ENCODE measurements at places on chromosomes 11 and 22.

DNA sequence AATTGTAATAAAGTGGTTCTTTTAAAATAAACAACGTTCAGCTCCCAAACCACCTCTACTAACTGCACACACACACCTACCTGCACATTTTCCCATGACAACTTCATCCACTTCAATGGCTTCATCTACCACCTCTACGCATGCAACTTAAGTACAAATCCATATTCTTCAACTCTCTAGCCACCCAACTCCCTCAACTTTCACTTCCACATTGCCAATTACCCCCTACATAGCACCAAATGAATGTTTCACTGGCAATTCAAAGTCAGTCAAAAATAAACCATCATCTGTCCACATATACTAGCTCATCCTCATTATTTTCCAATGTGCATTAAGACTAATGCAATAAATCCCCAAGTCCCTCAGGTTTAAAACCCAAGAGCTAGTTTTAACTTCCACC, 50.7 kb upstream of the ARHGAP32 start:
- DNase-seq, result no peak

DNA sequence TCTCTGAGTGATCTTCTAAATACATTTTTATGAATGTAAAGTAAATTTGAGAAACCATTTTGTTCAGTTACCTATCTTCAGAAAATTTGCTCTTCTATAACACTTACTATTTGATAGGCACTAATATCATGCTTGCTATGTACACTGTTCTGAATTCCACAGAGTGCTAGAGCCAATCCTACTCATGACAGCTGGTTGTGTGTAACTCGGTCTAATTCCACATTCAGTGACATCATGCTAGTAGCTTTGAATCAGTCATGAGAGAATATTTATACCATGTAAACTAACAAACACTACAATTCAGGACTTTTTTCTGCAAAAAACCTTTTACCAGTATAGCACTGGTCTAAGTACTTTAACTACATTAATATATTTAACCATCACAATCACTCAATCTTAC, 902.9 kb downstream of the DLG2 start:
- no peak for DNase-seq

DNA sequence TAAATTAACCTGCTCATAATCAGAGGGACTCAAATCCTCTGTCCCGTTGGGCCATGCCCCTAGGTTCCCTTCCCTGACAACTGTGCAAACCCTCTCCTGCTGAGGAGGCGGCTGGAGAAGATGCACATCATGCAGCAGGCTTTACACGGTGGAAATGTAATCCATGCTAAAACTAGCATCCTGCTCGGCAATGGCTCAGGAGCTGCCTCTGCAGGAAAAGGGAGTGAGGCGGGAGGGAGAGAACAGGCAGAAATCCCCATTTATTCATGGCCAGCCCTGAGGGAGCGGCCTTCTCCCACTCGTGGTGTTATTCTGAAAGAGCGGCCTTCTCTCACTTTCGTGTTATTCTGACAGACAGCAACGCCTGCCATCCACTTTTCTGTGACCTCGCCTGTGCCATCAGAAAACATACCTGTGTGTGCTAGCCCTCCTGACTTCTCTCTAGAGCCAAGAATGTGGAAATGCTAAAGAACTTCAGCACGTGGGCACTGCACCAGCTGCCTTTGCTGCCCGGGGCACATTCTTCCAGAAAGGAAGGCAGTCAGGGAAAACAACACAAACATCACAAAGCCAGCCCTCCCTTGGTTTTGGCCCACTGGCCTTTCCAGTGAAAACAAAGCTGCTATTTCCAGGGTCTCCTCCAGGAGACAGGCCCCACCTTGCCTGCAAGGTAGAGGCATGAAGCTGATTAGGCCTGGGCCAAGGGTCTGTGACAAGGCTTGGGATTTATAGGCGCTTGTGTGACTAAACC, 62.9 kb upstream of the BID start:
- no peak for DNase-seq

- DNase-seq, result no peak
Measured at GRCh38 chr11:128497061-128497775, 90.1 kb downstream of the ETS1 start.

DNA sequence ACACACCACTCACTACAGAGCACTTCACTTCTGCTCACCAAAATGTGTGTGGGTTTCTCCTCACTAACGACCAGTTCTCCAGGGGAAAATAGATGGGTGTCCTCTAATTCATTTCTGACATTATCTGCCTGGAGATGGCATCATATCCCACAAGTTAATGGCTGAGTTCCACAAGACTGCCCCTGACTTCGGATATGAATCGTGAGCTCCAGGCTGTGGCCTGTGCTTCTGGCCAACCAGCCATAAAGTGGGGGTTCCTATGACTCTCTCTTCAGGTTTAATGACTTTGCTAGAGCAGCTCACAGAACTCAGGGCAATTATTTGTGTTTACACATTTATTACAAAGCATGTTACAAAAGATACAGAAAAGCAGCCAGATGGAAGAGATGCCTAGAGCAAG, 113.0 kb upstream of the SYT13 start:
- DNase-seq, result no peak

- DNase-seq, result no peak
Measured at GRCh38 chr11:130413405-130414106, 14.9 kb downstream of the ADAMTS8 start.

- no peak for DNase-seq
Measured at GRCh38 chr11:108871152-108871551, 206.3 kb downstream of the DDX10 start.

DNA sequence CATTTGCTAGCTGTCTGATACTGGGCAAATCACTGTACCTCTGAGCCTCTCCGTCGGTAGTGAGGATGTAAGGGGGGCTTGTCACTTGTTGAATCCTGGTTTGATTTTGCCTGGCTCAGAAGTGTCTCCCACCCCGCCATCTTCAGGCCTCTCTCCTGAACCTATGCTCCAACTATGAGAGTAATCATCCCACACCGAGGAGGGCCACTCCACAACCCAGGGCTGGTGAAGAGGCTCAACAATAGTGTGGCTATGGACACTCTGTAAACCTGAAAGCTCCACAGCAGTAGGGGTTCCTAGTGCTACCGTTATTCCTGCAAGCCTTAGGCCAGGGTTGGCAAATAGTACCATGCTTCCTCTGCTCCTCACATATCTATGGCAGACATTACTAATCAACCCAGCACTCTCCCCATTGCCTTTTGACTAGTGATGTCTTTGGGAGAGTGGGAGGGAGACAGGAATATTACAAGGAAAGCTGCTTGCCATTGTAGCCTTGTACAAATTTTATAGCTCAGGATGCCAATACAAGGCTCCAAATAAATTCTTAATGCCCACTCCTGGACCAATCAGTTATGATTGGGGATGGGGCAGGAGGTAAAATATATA, 134.0 kb upstream of the TEAD1 start:
- no peak for DNase-seq

GRCh38 chr11:1967641-1968225, 20.6 kb downstream of the MRPL23 start:
- no peak for DNase-seq

DNA sequence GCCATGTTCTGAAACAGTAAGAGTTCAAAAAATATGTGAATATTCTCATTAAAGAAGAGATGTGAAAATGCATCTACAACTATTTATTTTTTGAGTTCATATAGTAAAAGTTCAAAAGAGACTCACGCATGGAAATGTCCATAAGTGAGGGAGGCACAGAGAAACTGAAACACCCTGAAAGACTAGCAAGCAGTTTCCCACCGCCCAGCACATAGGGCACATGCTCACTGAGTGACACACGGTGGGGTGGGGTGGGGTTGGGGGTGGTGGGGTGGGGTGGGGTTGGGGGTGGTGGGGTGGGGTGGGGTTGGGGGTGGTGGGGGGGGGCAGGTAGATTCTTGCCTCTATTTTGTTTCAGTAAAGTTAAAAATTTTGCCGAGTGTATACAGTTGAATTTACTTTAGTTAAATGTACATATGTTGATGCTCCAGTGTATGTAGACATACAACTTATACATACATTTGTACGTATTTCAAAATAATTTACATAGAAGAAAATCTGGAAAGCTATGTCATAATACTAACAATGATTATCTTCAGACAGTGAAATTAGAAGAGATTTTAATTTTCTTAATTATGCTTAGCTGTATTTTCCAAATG, 6.3 kb downstream of the CCDC34 start:
- no peak for DNase-seq

DNA sequence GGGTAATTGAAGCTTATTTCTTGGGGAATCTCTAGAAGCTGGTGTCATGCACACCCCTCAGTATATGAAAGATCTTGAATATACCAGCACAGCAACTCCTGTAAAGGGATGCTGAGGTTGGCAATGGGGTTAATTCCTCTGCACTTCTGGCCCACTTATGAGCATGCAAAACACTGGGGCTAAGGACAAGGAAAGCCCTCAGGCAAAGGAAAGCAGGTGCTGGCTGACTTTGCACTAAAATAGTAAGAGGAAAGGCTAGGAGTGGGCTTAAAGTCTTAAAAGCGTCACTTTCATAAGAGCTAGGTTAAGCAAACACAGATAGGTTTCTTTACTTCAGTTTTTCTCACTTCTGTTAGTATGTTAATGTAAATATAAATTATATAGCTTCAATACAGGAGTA, 572.6 kb upstream of the LUZP2 start:
- DNase-seq, result no peak

GRCh38 chr11:64245401-64245796, 1.3 kb downstream of the PPP1R14B start:
- DNase-seq, result no peak

GRCh38 chr11:122157653-122158161, 41.7 kb upstream of the BLID start:
- DNase-seq, result no peak

DNA sequence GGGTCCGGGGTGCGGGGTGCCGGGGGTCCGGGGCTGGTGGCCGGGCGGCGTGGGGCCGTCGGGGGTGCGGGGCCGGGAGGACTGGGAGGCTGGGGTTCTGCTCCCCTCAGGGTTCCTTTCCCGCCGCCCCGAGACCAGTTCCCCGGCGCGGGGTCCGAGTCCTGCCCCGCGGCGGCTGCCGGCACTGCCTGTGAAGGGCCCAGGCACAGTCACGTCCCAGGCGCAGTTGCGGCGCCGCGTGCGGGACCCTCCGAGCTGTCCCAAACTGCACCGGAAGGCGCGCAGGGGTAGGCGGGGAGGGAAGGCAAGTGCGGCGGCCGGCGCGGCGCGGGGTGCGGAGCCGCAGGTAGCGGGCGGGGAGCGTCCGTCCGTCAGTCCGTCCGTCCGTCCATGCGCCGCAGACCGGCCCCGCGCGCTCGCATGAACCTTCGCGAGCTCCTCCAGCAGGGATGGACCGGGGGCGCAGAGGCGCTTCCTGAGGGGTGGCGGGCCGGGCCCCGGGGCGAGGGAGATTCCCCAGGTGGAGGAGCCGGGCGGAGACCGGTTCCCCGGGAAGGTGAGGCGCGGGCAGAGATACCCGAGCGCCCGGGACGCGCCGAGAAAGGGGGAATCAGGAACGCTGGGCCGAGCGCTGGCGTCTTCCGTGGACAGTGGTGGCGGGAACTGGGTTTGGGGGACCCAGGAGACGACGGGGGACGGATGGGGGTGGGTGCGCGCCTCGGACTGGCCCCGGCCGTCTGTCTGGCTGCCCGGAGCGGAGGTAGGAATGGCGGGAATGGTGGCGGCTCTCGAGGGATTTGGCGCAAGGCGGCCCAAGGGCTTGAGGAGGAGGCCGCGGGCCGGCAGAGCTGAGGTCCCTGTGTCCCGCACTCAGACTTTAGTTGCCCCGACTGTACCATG, 3.1 kb upstream of the ADORA2A start:
- DNase-seq, result peak; percentile 37

DNA sequence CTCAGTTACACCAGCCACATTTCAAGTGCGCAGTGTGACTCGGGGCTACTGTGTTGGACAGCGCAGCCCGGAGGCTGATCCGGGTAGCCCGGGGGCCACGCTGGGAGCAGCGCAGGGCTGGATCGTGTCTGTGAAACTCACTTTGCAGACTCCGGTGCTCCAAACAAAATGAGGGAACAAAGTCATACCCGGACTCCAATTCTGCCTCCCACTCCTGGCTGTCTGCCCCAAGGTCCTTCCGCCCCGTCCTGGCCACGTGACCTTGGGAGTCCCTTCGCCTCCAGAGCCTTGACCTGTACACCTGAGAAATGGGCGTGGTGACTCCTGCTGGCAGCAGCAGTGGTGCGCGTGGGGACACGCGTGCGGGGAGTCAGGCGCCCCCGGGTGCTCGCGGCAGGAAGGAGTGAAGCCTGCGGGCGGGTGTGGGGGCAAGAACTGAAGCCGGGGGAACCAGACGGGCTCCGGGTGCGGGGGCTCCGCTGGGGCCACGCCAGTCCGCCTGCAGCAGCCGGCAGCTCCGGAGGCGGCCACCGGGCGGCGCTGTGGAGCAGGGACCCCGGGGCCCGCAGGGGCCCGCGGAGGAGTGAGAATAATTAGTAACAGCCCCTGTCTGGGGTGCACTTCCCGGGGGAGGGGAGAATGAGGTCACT, 42.4 kb downstream of the KCNJ4 start:
- DNase-seq, result peak; percentile 14

DNA sequence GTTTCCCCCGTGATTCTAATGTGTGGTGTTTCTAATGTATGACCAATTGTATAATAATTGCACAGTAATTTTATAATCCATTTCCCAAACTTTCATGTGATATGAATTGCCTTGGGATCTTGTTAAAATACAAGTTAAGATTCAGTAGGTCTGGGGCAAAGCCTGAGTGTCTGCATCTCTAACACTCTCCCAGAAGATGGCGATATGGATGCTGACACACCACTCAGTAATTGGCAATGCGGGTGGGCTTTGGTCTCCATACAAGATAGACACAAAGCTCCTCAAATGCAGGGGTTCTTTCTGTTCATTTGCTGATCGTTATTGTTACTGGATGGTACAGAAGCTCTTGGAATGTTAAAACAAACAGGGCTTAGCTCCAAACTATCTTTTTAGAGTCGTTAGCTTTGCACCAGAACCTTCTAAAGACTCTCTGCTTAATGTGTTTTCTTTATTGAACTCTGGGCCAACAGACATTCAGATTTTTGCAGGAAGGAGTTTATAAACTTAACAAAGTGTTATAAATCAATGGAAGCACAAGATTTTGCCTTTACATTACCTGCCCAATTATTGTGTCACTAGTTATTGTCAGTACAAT, 45.4 kb upstream of the ANO3 start:
- DNase-seq, result no peak

GRCh38 chr11:36229091-36229705, 60.0 kb downstream of the COMMD9 start:
- DNase-seq, result no peak

GRCh38 chr11:5691964-5692361, 2.4 kb downstream of the TRIM22 start:
- DNase-seq, result no peak

- DNase-seq, result no peak
Measured at GRCh38 chr11:129440028-129440713, 64.5 kb downstream of the BARX2 start.

DNA sequence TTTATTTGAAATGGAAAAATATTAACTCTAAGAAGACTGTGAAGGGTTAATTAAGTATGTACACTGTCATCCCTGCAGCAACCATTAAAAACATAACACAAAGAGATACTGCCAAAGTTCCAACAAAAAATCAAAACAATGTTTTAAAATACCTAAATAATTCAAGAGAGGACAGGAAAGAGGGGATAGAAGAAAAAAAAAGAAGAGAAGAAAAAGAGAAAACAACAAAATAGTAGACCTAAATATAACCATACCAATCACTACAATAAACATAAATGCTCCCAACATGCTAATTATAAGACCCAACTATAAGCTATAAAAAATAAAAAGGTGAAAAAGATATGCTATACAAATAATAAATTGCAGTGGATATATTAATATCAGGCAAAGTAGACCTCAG, 20.1 kb downstream of the GNB1L start:
- DNase-seq, result no peak
